ENCODE measurements at places on chromosomes 7 and 10.

DNA sequence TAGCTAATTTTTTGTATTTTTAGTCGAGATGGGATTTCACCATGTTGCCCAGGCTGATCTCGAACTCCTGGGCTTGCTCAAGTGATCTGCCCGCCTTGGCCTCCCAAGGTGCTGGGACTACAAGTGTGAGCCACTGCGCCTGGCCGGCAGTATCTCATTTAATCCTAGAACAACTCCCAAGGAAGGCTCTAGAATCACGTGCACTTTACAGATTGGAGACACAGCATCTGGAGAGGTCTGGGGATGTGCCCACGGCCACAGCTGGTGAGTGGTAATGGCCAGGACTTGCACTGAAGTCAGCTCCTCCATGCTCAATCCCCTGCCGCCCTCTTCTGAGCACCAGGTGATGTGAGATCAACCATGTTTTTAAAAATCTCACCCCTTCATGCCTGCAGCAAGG lies 43.1 kb downstream of the CARD11 start:
- no peak for DNase-seq

DNA sequence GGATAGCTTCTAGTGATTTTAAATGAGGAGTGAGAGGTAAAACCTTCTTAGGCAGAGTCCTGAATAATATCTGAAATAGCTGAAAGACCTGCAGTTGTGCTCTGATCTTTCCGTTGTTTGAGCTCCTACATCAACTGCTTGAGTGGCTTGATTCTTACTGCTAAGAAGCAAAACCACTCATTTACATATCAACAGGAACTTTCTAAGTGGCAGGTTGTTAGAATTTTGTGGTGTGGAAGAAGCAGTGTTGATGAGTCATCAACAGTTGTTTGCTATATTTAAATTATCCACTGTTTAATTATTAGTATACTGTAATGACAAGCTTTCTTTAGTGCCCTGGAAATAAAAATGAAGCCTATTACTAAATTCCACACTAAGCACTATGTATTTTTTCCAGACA lies 689.5 kb downstream of the DNAJB9 start:
- no peak for DNase-seq

- DNase-seq, result no peak
These were observed 89.3 kb upstream of the ARID5B start for GRCh38 chr10:61812052-61812721.

DNA sequence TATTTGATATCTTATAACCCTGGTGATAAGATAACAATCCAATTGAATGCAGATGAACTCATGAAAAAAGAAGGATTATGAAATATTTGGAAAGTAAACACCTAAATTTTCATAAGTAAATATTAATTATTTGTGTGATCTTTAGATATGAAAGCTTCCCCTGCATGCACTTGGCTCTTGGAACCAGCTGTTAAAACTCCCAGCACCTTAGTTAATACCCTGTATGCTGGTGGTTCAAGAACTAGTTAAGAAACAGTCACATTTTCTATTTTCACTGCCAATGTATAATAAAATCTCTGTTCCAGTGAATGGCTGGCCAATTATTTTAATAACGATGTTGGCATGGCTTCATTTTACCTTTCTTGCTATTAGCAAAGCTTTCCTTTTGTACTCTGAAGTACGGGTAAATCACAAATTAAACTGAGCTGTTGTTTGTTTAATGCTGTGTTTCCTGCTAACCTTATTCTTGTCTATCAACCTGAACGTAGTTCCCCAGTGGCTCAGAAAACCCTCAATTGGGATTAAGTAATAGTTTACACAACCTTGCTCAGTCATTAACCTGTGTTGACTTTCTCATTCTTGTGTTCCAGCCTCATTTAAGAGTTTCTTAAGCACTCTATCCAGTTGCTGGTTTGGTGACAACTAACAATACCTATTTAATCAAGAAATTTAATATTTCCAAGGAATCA lies 38.9 kb downstream of the MET start:
- DNase-seq, result peak; percentile 68

DNA sequence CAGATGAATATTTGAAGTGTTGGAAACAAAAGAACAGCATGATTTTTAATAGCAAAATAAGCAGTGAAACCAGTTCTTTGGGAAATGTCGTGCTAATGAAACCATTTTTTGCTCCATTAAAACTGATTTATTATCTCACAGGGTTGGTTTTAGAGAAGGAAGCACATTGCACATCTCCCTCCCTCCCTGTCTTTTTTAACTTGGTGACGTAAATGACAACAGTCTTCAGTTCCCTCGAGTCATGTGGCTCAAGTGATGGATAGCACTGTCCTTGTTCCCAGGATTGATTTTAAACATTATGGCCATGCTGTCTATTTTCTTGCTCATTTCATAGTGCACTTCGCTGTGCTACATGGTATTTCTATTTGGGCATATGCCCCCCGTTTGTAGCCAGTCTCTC lies 105.9 kb downstream of the DOCK1 start:
- no peak for DNase-seq

DNA sequence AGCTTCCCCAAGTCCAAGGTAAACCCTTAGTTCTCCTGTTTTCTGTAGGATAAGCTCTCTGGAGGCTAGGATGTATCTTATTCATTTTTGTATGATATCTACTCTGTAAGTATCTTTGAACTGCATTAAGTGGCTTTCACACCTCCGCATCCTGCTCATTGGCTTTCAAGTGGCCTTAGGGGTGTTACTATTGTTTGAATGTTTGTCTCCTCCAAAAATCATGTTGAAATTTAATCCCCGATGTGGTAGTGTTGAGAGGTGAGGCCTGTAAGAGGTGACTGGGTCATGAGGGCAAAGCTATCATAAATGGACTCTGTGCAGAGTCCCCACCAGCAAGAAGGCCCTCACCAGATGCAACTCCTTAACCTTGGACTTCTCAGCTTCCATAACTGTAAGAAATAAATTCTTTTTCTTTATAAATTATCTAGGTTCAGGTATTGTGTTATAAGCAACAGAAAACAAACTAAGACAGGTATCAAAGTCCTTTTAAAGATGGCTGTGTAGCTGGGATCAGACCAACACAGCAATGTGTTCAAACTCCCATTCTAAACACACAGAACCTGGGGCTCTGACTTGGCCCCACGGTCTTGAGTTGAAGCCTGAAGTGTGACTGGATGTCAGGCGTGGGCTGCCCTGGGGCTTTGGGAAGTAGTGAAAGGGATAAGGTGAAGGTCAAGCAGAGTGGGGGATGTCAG lies 25.9 kb downstream of the TBXAS1 start:
- DNase-seq, result no peak

DNA sequence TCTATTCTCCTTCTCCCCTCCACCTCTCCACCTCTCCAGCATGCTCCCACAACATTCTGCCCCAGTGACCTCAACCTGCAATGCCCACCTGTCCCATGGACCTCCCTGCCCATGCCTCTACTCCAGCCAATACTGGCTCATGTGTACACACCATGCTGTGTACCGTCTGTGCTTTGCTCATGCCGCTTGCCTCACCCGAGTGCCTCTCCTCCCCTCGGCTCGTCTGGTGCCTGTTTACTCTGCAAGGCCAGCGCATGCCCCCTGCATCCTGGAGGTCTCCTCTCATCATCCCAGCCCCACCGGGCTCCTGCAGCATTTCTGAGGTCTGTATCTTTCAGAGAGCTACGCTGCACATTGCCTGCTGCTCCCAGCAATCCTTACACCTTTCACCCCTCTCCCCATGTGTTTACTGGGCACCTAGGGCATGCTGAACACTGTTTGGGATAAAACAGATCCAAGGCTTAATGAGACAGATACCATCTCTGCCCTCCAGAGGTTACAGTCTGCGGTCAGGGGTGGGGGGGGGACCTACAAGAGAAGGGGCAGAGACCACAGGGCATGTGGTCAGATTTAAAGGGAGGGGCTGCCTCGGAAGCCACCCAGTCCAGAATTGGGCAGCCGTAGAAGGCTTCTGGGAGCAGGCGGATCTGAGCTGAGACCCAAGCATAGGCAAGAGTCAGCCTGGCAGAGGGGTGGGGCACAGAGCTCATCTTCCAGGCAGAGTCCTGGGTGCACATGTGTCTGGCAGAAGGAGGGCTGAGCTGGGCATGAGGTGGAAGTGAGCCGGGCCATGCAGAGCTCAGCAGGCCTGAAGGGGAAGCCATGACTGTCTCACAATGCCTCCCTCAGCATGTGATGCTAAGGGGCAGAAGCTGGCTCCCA lies 29.6 kb upstream of the PSAP start:
- DNase-seq, result no peak

DNA sequence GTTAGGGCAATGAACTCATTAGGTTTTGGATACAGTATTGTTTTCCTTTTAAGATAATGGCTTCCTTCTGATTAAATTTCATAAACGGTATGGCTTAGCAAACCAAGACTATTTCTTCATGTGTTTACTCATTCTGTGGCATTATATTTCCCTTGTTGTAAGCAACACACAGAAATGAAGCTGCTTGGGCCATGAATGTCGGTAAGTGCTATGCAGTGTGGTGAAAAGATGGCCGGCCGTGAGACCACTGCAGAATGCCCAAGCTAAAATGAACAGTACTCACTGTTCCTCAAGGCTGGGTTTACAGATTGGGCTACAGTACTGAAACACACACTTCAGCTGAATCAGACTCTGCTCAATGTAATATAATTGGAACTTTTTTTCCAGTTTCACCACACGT lies 8.1 kb downstream of the APBB1IP start:
- no peak for DNase-seq

GRCh38 chr7:34162027-34162565 lies 256.8 kb downstream of the BMPER start:
- no peak for DNase-seq

- no peak for DNase-seq
These were observed 850.6 kb downstream of the TYW1 start for GRCh38 chr7:67847092-67847787.

GRCh38 chr7:20399521-20399920 lies 68.8 kb downstream of the ITGB8 start:
- peak; percentile 70 for DNase-seq

DNA sequence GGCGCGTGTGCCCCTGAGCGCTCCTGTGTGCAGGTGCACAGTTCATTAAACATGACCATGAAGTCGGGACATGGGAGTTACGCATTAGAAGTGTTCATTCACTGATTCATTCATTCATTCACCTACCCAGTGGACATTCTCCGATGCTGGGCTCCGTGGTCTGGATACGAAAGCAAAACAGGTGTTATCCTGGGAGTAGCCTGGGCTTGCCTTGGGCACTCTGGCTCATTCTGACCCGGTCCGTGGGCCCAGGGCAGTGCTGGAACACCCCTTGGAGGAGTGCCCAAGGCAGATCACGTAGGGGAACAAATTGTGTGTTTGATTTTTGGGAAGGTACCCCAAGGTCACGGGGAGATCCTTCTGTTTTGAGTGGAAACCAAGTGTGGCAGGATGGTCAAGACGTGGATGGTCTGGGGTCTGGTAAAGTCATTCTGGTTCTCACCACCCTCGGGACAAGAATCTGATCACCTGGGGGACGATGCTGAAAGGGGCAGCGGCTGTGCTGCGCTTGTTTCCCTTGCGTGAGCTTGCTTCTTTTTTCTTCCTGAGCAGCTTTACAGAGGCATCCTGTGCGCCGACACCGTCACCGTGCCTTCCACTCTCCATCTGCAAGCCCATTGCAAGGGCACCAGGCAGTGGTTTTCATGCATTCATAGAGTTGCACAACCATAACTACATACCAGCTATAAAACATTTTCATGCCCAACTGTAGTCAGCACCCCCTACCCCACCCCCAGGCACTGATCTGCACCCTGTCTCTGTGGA lies 10.1 kb downstream of the ELFN1 start:
- no peak for DNase-seq

DNA sequence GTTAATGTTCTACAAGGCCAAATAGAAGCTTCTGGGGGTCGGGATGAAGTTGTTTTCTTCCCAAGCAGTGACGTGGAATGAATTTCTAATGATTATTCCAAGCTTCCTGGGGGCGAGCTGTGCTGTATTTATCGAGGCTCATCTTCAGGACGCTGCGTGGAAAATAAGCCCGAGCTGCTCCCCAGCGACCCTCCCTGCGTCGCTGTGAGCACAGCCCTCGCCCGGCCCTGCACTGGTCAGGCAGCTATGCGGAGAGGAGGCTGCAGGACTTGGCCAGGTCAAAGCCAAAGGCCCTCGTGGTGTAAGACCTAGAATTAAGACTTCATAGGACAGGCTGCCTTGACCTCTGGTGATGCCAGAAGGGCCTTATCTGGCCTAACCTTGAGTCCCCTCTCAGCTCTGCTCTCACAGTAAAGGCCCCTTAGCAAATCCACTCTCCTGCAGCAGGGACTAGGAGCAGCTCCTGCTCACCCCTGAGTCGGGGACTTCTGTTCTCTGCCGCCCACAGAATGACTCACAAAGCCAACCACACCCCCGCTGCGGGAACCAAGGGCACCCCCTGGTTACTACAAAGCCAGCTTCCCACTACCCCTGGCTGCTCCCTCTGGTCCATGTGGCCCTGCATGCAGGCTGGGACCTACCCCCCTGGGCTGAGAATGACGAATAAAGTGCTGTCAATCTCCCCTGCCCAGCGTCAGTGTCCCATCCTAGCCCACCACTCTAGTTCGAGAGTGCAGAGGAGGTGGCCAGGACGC lies 501.6 kb downstream of the TCERG1L start:
- DNase-seq, result no peak

- DNase-seq, result no peak
These were observed 44.6 kb upstream of the DLG5 start for GRCh38 chr10:77970869-77971803.

GRCh38 chr10:2300231-2300630 lies 562.9 kb upstream of the ADARB2 start:
- no peak for DNase-seq

DNA sequence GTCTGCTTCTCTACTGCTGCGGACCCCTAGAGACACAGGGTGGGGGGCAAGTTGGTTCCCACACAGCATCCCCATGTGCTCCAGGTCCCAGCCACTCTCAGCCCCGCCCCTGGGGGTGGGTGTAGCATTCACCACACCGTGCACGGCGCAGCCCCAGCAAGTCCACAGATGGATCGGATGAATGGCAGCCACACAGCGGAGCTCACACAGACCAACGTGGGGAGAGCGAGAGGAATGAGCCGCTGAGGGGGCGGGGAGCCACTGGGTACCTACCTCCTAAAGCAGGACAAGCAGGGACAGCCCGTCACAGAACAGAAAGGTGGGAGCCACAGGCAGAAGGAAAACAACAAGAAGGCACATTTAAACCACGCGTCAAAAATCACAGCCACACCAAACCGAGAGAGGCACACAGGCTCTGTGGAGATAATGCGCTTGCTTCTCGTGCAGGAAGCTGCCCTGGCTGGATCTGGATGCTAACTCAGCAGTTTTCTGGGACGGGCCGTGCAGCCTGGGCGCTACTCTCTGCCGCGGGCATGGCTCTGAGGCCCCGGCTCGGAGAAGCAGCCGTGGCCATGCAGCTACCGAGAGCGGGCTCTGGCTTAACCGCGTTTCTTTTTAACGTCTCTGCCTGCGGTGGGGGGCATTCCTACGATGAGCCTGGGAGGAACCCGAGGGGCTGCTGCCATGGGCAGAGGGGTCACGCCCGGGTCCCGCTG lies 102.5 kb downstream of the CYTH3 start:
- no peak for DNase-seq

DNA sequence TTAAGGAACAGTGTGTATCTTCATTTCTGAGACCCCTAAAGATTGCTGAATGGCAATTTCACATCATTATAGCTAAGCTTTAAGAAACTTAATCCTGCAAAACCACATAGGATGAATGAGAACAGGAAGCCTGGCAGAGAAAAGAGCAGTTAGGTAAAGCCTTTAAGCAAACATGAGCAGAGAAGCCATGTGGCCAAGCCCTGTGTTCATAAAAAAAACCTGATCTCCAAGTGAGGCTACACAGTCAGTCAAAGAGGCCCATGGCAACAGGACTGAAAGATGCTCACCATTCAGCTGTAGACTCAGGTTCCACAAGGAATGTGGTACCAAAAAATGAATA lies 9.3 kb downstream of the LIPA start:
- no peak for DNase-seq

All from mammary epithelial cell (primary cell).